IPS DF 6.9 (cell line): ENCODE measurements at places on chromosomes 7 and 10.

GRCh38 chr10:3452683-3453361 is 280.2 kb upstream of the PITRM1 start:
- no peak overlapping the region for H3K4me3 ChIP-seq
- peaks cover 7% of the 10 kb centered on the region; the same call in 1 of the 2 replicates for H3K4me1 ChIP-seq
- DNase-seq = no peak

DNA sequence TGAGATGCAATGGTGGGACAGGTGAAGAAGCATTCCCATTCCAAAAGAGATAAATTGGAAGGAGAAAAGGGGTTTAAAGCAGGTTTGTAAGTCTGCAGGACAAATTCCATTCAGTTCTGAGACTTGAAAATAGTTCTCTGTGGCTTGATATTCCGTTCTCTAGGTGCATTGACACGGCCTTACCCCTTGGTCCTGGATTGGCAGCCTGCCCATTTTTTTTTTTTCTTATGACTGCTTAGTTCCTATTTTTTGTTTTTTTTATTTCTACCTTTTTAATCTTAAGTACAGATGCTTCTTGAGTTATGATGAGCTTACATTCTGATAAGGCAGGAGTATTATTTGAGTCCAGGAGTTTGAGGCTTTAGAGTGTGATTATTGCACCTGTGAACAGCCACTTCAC is 70.6 kb downstream of the MLLT10 start:
- no peaks in the 10 kb centered on the region for H3K4me1 ChIP-seq
- DNase-seq = no peak
- no peak overlapping the region for H3K27ac ChIP-seq
- no peaks in the 10 kb centered on the region for H3K36me3 ChIP-seq

DNA sequence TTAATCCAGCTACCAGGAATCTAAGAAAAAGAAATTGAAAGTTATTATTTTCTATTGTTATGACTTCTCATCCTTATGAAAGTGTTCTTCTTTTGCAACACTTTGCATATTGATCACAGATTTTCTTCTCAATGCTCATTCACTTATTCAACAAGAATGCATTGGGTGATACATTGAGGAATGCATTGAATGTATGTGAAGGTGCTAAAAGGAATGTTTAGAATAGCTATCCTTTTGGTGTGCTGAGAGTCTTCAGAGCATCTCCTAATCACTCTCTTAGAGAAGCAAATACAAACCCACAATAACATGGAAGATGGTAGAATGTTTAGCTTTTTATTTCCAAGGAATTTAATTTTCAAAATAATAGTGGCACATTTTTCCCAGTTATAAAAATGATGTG is 122.1 kb upstream of the KMT2E start:
- no peak overlapping the region for H3K4me3 ChIP-seq
- H3K27me3 ChIP-seq = no peaks in the 10 kb centered on the region
- DNase-seq = no peak
- H3K36me3 ChIP-seq = no peaks in the 10 kb centered on the region

- H3K27ac ChIP-seq = no peak overlapping the region
- no peaks in the 10 kb centered on the region for H3K4me1 ChIP-seq
- no peaks in the 10 kb centered on the region for H3K27me3 ChIP-seq
- no peak overlapping the region for H3K4me3 ChIP-seq
Measured at GRCh38 chr7:21914671-21915070, 31.0 kb downstream of the CDCA7L start.

- no peak overlapping the region for H3K27ac ChIP-seq
- no peaks in the 10 kb centered on the region for H3K36me3 ChIP-seq
- no peaks in the 10 kb centered on the region for H3K4me1 ChIP-seq
- no peak overlapping the region for H3K4me3 ChIP-seq
Measured at GRCh38 chr10:76185471-76186301, 754.3 kb downstream of the LRMDA start.

GRCh38 chr7:26593393-26593792 is 271.0 kb downstream of the SKAP2 start:
- DNase-seq = no peak
- no peaks in the 10 kb centered on the region for H3K36me3 ChIP-seq
- H3K27ac ChIP-seq = no peak overlapping the region

GRCh38 chr10:69004821-69005220 is 16.2 kb downstream of the KIFBP start:
- no peaks in the 10 kb centered on the region for H3K4me1 ChIP-seq
- H3K4me3 ChIP-seq = no peak overlapping the region
- no peak for DNase-seq
- H3K27ac ChIP-seq = no peak overlapping the region
- H3K36me3 ChIP-seq = no peaks in the 10 kb centered on the region; the same call in 1 of the 2 replicates

DNA sequence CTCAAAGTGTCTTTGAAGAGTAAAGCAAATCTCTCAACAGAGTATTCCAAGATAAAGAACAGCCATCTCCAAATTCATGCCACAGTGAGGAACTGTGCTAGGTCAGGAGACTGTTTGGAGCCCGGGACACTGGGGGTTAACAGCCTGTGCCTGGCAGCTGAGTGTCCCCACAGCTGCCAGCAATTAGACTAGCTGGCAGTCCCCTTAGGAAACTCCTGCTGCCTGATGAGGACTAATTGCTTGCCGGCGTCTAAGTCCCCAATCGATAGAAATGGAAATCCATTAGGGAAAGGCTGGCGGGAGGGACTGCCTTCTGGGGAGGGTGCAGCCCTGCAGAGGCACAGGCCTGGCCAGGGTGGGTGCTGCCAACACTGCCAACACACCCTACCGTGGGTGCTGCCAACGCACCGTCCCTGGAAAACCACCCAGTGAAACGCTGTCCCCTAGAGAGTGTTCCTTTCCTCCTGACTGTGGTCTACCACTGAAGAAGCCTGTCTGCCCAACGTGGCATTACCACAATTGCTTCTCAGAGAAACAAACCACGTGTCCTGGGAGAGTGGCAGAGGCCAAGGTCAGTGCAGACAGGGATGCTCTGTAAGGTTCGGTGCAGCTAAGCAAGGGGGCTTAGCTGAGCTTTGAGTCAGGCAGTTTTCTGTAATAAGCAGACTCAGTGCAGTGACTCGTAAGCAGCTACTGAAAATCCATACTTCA is 60.8 kb downstream of the XRCC2 start:
- no peaks in the 10 kb centered on the region for H3K4me1 ChIP-seq
- no peaks in the 10 kb centered on the region for H3K27me3 ChIP-seq
- DNase-seq = no peak
- no peak overlapping the region for H3K4me3 ChIP-seq
- H3K36me3 ChIP-seq = no peaks in the 10 kb centered on the region

DNA sequence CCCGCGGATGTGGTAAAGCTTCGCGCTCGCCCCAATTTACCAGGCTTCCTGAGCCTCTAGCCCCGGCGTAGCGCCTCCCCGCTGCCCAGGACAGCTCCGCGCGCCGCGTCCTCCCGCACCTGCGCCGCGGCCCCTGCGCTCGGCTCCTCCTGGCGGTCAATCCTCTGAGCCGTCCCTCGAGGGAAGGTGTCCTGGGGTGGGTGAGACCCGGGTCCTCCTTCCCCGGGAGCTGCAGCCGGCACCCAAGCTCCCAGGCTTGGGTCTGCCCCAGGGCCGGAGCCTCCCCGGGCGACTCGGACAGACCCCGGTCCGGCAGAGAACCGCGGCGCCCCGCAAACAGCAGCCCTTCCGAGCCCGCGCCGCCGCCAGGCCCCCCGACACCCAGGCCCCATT is 512 bp downstream of the OSBPL3 start:
- H3K27ac ChIP-seq = no peak overlapping the region
- H3K27me3 ChIP-seq = peaks cover 12% of the 10 kb centered on the region
- DNase-seq = no peak
- H3K4me3 ChIP-seq = peak overlapping the region; percentile 58; the same call in 1 of the 2 replicates

DNA sequence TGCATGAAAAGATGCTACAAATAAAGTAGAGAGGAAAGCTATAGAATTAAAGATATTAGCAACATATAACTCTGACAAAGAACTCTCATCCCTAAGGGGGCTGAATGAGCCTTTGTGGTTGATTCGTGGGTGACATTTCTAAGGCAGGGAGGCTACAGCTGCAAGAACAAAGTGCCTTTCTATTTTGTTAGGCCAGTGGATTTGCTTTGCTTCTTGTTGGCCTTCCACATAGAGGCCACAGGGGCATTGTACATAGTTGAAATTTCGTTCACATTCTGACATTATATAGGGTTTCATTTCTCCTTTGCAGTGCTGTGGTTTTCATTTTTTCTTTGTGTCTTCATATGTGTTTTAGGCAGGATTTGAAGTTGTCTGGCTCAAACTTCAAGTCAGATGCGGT is 819.2 kb upstream of the C7orf33 start:
- no peak overlapping the region for H3K27ac ChIP-seq
- no peaks in the 10 kb centered on the region; the same call in 1 of the 2 replicates for H3K27me3 ChIP-seq
- no peak for DNase-seq

- H3K4me1 ChIP-seq = 0 out of 2 replicates have a peak, but pooled peaks cover 1% of the 10 kb centered on the region
- H3K4me3 ChIP-seq = no peak overlapping the region
- no peak overlapping the region for H3K27ac ChIP-seq
- no peak for DNase-seq
Measured at GRCh38 chr7:138032770-138033169, 30.9 kb upstream of the CREB3L2 start.

DNA sequence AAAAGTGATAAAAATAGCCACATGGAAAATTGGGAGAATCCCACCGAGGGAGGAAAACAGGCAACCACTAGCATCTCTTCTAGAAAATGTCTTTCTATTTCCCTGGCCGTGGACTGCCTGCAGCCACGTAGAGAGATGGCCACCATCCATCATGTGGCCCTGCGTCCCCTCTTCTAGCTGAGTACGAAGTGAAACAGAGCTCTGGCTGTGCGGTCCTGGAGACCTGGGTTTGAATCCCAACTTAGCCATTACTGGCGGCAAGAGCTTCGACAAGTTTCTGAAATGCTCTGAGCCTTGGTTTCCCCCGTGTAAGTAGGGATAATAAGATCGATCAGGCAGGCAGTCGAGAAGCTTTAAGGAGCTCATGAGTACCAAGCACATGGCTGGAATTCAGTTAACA is 32.9 kb downstream of the ZCCHC24 start:
- H3K4me3 ChIP-seq = no peak overlapping the region
- H3K36me3 ChIP-seq = no peaks in the 10 kb centered on the region
- no peak for DNase-seq
- no peaks in the 10 kb centered on the region for H3K27me3 ChIP-seq

- H3K27me3 ChIP-seq = no peaks in the 10 kb centered on the region
- H3K4me1 ChIP-seq = no peaks in the 10 kb centered on the region
- no peak overlapping the region for H3K27ac ChIP-seq
- no peak for DNase-seq
Measured at GRCh38 chr7:76330673-76331072, 28.1 kb downstream of the YWHAG start.

DNA sequence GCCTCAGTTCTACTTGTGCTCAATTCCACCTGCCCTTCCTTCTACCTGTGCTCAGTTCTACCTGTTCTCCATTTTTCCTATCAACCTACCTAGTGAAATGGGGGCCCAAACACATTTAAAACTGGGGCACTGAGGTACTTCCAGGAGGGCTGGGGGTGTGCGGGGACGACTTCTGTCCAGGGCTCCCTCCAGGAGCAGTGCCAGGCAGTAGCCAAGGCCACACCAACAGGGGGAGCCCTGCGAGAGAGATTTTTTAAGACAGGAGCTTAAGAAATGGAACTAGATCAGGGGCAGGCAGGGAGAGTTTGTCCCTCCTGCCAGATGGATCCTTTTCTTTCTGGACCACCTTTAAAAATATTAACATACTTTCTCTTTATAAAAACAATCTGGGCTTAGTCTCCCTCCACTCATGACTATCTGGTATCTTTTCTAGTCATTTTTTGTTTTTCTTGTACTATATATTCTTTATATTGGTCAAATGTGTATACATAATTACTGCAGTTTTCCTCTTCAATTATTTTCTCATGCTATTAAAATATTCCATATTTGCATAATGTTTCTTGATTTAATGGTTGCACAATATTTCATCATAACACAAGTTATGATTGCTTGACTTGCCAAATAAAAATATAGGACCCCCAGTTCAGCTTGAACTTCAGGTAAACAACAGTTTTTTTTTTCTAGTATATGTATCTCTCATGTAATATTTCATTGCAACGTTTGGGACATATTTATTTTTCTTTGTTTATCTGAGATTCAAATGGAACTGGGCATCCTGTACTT is 47.3 kb upstream of the INSYN2A start:
- H3K27me3 ChIP-seq = no peaks in the 10 kb centered on the region
- no peak overlapping the region for H3K27ac ChIP-seq
- no peaks in the 10 kb centered on the region for H3K4me1 ChIP-seq
- peak; percentile 29 for DNase-seq

DNA sequence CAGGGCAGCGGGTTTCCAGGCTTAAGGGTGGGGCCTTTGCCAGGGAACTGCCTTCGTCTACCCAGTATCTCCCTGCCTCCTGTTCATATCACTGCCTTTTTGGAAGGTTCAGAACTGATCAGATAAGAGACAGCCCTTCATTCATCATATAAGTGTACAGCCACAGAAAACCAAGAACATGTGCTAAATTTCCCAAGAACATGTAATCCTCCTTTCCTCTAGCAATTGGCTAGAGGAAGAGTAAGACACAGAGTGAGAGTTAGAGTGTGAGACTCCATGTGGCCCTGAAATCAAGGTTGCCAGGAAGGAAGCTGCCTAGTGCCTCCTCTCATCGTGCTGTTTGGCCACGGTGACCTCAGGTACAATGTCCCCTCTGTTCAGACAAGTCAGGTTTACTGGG is 770.9 kb downstream of the TNS3 start:
- H3K4me1 ChIP-seq = no peaks in the 10 kb centered on the region
- DNase-seq = no peak
- no peaks in the 10 kb centered on the region for H3K27me3 ChIP-seq
- H3K4me3 ChIP-seq = no peak overlapping the region
- H3K27ac ChIP-seq = no peak overlapping the region
- no peaks in the 10 kb centered on the region for H3K36me3 ChIP-seq

- no peak overlapping the region for H3K27ac ChIP-seq
- H3K4me1 ChIP-seq = no peaks in the 10 kb centered on the region
- no peak for DNase-seq
Measured at GRCh38 chr7:95718577-95719410, 53.6 kb upstream of the DYNC1I1 start.

- H3K4me1 ChIP-seq = no peaks in the 10 kb centered on the region
- no peaks in the 10 kb centered on the region for H3K27me3 ChIP-seq
- DNase-seq = no peak
- no peak overlapping the region for H3K27ac ChIP-seq
- no peak overlapping the region for H3K4me3 ChIP-seq
Measured at GRCh38 chr7:112788778-112789343, 1.3 kb downstream of the TMEM168 start.

GRCh38 chr10:132846631-132847415 is 60.9 kb upstream of the NKX6-2 start:
- no peak overlapping the region for H3K27ac ChIP-seq
- no peak for DNase-seq
- no peak overlapping the region for H3K4me3 ChIP-seq
- H3K4me1 ChIP-seq = peaks cover 2% of the 10 kb centered on the region; the same call in 1 of the 2 replicates
- no peaks in the 10 kb centered on the region for H3K27me3 ChIP-seq
- no peaks in the 10 kb centered on the region for H3K36me3 ChIP-seq

GRCh38 chr10:35208949-35209613 is 82.4 kb downstream of the CREM start:
- H3K27ac ChIP-seq = no peak overlapping the region
- H3K36me3 ChIP-seq = no peaks in the 10 kb centered on the region
- H3K4me3 ChIP-seq = no peak overlapping the region
- H3K4me1 ChIP-seq = peaks cover 4% of the 10 kb centered on the region; the same call in 1 of the 2 replicates
- no peak for DNase-seq
- H3K27me3 ChIP-seq = no peaks in the 10 kb centered on the region

GRCh38 chr7:87398446-87398845 is 53.0 kb downstream of the CROT start:
- H3K4me3 ChIP-seq = no peak overlapping the region
- no peak for DNase-seq
- no peak overlapping the region for H3K27ac ChIP-seq
- no peaks in the 10 kb centered on the region for H3K4me1 ChIP-seq
- H3K27me3 ChIP-seq = no peaks in the 10 kb centered on the region

GRCh38 chr7:92916770-92917224 is 80.4 kb upstream of the CDK6 start:
- DNase-seq = no peak
- H3K36me3 ChIP-seq = no peaks in the 10 kb centered on the region
- H3K27ac ChIP-seq = no peak overlapping the region
- H3K4me1 ChIP-seq = no peaks in the 10 kb centered on the region
